ENCODE measurements at places on chromosomes 16 and 17.
A peak's percentile ranks its signal among the peaks of the same experiment; 100 is the strongest.

DNA sequence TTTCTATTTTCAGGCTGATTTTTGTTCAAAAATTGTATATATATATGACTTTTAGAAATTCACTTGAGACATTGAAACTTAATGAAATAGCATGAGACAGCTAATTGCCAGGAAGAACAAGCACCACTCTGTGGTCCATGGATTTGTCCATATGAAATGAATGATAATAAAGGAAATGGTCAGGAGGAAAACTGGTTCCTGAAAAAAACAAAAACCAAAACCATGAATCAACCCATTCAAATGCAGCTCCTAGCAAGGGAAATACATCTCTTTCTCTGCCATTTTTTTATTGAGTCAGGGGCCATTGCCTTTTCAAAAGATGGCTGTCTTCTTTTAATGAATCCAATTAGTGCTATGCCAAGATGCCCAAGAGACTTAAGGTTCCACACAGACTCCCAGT, 230.7 kb downstream of the SLC39A11 start:
- no peak for DNase-seq

DNA sequence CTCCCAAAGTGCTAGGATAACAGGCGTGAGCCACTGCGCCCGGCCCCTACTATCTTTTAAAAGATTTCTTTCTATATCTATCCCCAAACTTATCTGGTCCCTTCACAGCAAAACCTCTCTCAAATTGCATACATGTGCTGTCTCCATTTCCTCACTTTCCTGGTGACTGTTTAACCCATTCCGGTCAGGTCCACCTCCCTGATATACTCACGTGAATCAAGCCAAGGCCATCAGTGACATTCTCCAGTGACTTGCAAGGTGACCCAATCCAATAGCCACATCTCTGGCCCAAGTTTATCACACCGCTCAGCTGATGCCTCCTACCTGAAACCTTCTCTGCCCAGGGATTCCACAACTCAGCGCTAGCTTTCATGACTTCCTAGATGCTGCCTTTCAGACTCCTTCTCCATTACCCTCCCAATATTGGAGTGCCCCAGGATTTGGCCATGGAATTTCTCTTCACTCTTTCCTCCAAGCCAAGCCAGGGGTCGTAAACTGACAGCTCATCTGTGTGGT, 1.4 kb upstream of the CTCF start:
- no peak for DNase-seq

DNA sequence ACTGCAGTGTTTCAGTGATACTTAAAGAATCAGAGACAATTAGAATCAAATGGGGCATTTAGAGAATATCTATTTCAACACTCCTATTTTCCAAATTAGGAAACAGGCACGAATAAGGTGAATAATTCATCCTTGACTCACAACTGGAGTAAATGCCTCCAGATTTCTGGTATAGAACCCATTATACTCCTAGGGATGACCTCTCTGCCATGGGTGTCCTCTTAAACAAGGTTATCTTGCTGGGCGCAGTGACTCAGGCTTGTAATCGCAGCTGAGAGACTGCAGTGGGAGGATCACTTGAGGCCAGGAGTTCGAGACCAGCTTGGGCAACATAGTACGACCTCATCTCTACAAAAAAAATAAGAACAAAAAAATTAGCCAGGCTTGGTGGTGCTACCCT, 139.8 kb upstream of the ELAC2 start:
- DNase-seq = no peak

DNA sequence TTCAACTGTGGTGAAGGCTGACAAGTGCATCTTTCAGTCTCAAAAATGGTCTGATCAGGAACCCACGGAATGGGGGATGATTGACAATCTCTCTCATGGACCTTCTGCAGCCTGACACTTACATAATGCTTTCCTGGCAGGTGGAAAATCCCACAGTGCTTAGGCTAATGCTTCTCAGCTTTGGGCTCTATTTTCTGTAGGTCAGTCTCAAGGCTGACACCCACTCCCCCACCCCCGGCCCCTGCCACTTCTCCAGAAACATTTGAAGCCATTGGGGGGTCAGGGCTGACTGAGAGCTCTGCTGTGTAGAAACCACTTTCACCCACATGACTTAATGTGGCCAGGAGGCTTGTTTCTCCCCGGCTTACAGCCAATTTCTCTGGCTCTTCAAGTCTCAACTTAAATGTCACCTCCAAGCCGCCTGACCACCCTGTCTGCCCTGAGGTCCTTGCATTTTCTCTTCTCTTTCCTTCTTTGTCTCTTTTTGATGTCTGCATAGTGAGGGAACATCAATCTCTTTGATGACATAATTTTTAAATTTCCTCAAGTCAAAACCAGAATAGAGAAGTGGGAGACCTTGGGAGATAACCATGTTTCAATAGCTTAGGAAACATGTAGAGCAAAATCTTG, 16.7 kb upstream of the IRF8 start:
- no peak for DNase-seq

GRCh38 chr17:30458371-30458770, 18.8 kb upstream of the GOSR1 start:
- DNase-seq = no peak

- DNase-seq = no peak
Observed at GRCh38 chr17:38980490-38981217, 13.5 kb upstream of the FBXO47 start.

- DNase-seq = no peak
Observed at GRCh38 chr16:8959921-8960787, 3.6 kb downstream of the USP7 start.

DNA sequence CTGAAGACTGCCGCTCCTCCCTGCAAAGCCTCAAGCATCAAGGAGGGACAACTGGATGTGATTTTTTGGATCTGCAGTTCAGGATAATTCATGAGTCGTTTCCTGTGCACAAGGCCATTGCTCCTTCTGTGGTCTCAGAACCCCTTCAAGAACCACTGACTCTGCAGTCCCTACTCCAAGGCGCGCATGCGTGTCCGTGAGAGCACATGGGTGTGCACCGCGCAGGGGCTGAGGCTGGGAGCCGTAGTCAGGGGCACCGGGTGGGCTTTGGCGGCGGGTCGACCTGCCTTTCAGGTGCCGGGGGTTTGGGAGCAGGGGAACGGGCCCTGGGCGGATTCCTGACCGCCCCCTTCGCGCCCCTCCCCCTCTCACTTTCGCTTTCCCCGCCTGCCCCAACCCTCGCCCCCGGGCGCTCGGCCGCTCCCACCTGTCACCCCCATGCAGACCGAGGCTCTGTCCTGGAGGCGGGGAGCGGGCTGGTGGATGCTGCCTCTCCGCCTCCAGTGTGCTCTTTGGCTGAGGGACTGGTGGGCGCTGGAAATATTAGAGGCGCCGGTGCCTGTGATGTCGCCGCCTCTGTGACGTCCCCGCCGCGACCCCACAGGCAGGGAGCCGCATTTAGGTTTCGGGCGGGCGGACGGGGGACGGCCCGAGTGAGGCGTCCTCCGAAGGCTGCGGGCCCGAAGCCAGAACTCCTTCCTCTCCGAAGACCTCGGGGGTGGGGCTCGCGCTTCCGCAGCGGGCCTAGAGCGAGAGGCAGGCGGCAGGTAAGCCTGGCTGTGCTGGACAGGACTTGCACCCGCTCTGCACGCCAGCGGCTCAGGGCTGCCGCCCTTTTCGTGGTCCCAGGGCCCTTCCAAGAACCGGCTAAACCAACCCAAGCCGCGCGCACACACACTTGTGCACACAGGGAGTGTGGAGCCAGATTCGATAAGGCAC, at the start of gene SPATA32:
Gene SPATA32 (minus strand): TSS at position 518 of the 939 bp plus-strand sequence. CDS start 78 bp downstream, at position 440.
- no peak for DNase-seq

DNA sequence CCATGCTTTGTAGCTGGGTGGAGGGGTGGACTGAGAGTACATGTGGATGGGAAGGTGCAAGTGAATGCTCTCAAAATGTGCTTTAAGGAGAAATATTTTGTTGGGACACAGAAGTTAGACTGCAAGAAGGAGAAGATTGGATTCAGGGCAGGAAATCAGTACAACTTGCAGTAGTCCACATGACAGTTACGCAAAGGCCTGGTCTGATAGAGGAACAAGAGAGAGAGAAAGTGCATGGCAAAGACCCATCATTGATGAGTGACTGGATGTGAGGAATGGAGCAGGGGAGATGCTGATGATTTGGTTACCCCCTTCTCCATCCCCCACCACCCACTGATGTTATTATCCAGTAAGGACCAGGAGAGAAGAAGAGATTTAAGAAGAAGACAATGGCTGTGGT, 472.8 kb downstream of the MAF start:
- no peak for DNase-seq

DNA sequence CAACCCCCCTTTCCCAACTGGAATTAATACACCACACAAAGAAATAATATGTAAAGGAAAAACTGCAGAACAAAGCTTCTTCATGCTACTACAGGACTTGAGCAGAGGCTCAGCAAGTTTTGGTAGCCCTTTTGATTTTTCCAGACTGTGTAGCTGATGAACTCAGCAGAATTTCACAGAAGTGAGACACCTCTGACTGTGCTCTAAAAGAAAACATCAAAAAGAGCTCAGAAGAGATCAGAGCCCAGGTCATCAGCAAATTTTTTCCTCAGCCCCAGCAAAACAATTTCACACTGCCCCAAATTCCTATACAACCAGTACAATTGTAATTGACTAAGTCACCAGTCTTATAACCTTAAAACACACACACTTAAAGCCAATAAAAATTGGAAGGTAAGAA, 38.0 kb downstream of the TTC19 start:
- no peak for DNase-seq

DNA sequence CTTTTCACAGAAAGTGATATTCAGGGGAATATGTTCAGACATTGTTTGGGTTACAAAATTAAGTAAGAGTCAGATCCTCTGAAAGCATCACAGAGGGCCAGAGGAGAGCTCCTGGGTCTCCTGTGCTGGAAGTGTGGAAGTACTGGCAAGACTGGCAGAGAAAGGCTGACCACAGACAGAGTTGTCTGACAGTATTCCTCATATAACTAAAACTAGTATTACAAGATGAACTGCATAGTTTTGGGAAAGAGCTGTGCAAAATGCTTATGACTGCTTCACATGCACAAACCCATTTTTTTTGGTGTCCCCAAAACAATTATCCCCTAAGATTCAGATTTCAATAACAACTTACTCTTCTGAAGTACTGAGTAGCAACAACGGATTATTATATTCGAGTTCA, 35.2 kb downstream of the N4BP1 start:
- no peak for DNase-seq

DNA sequence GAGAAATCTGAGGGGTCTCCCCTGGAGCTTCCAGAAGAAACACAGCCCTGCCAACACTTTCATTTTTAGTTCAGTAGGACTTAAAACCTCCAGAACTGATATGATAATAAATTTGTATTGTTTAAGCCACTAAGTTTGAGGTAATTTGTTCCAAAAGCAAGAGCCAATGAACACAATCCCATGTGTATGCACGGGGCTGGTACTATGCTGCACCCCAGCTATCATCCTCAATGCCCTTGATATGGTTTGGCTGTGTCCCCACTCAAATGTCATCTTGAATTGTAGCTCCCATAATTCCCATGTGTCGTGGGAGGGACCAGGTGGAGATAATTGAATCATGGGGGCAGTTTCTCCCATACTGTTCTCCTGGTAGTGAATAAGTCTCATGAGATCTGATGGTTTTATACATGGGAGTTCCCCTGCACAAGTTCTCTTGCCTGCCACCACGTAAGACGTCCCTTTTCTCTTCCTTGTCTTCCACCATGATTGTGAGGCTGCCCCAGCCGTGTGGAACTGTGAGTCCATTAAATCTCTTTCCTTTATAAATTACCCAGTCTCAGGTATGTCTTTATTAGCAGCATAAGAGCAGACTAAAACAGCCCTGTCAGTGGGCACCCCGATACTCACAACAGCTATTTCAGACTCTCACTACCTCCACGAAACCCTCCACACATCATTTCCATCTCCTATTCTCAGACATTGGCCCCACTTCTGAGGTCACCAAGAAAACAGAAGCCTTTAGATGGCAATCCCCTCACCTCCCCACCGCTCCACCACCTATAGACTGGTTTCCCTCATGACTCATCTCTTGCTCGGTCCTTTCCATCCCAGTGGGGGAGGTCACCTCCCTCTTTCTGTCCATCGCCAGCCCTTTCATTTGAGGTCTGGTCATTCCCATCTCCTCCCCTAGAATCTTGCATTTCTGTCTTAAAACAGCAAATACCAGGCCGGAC, 8.9 kb upstream of the CACNG1 start:
- no peak for DNase-seq

- peak; percentile 47 for DNase-seq
Observed at GRCh38 chr17:16491131-16491702, 776 bp downstream of the LRRC75A start.

DNA sequence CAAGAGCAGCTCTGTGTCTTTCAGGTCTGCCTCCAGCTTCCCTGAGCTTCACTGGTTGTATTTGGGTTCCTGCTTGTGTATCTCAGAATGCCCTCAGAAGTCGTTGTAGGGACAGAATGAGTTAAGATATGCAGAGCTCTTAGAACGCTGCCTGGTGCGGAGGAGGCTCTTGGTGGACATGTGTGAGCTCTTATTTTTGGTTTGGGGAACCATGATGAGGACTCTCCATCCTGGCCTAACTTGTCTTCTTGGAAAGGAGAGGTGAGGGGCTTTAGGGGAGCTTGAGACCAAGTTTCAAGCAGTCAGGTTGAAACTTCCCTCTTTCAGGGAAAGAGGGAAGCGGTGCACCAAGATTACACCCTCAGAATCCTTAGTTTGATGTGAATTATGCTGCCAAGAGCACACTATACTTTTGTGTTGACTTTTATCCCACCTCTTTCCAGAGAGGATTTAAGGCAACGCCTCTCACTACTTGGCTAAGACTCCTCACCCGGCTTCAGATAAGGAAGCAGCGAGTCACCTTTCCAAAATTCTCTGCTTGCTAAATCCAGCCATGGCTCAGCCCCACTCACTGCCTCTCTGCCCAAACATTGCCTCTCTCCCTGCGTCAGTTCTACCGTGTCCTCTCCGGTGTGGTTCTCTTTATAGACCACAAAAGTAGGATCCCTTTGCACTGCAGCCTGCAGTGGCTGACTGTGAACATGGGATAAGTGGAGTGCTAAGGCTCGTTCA, 12.7 kb downstream of the CDK5RAP3 start:
- no peak for DNase-seq

GRCh38 chr17:42286411-42287221, 1.7 kb upstream of the STAT5A start:
- no peak for DNase-seq

DNA sequence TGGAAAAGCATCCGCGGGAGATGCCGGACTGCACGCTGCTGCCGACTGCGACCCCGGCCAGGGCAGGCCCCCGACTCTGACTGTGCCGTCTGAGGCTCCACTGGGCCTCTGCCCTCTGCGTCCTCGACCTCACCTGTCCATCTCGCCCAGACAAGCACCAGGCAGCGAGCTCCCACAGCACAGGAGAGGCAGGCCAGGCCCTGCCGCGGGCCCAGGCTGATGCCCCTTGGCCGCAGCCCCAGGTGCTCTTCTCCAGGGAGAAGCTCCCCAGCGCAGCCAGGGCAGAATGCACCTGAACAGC, 98.1 kb upstream of the DNAH17 start:
- no peak for DNase-seq
